ENCODE measurements at places on chromosomes 16 and 17. TPM values are rescaled to one million over a fixed set of nuclear protein-coding genes. Genes with fewer than 3 reads are reported as not detected.

Gene KRT27
- total RNA-seq = 1.4 TPM

Gene CES3
- 6.2 TPM for total RNA-seq

Gene TMEM235
- not detected for total RNA-seq

GRCh38 chr16:52451971-52452421, 94.9 kb downstream of the TOX3 start:
- no peaks in the 10 kb centered on the region for H3K36me3 ChIP-seq
- no peak overlapping the region for H3K27ac ChIP-seq
- no peaks in the 10 kb centered on the region for H3K4me1 ChIP-seq
- no peak for DNase-seq

- H3K4me3 ChIP-seq = no peak overlapping the region
- no peaks in the 10 kb centered on the region for H3K4me1 ChIP-seq
- H3K36me3 ChIP-seq = no peaks in the 10 kb centered on the region
- H3K27ac ChIP-seq = no peak overlapping the region
- no peaks in the 10 kb centered on the region for H3K27me3 ChIP-seq
These were observed 45.6 kb upstream of the ENPP7 start for GRCh38 chr17:79685121-79685520.

DNA sequence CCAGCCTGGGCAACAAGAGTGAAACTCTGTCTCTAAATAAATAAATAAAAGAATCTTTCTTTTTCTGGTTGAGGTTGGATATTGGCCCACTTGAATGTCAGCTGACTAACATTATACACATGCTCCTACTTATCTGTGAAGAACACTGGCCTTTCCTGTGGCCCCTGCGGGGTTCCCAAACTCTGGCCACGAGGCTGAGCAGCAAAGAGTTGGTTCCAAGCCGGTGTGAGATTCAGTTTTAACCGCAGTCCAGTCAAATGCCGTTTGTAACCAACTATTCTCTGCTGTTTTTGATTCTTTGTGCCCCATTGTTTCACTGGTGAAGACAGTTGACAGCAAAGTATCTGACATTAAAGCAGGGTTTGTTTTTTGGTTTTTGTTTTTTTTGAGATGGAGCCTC, 11.2 kb downstream of the ETV4 start:
- H3K4me3 ChIP-seq = no peak overlapping the region
- H3K4me1 ChIP-seq = peaks cover 11% of the 10 kb centered on the region
- no peaks in the 10 kb centered on the region for H3K27me3 ChIP-seq
- H3K36me3 ChIP-seq = no peaks in the 10 kb centered on the region
- no peak overlapping the region for H3K27ac ChIP-seq

DNA sequence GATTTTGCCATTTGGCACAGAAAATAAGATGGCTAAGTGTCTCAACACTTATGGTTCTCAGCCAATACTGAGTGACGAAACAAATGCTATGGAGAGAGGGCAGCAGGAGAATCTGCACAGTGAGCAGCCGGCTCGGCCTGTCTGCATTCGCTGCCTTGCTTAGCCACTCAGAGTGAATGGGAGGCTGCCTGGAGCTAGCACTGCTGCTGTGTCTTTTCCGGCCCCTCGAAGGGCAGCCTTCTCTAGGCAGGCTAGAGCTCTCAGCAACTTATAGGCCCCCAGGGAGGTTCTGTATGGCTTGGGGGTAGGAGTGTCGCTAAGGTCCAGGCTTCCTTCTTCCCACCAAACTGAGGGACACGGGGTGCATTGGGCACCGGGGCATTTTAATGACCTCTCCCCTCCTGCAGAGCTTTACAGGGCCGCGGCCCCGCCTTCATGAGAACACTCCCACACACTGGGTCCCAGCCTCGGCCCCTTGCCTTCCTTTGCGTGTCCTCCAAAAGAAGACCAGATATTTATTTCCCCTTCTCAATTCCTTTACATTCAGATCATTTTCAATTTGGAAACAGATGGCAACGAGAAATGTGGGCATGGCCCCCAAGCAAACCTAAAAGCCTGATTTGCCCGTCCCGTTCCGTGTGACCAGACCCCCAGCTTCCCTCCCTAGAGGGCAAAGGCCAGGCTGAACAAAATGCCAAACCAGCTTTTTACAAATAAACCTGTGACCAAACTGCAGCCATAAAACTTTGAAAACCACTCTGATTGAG, 670.9 kb downstream of the TOX3 start:
- H3K27me3 ChIP-seq = no peaks in the 10 kb centered on the region
- no peak overlapping the region for H3K4me3 ChIP-seq
- H3K4me1 ChIP-seq = peaks cover 9% of the 10 kb centered on the region
- no peaks in the 10 kb centered on the region for H3K36me3 ChIP-seq

DNA sequence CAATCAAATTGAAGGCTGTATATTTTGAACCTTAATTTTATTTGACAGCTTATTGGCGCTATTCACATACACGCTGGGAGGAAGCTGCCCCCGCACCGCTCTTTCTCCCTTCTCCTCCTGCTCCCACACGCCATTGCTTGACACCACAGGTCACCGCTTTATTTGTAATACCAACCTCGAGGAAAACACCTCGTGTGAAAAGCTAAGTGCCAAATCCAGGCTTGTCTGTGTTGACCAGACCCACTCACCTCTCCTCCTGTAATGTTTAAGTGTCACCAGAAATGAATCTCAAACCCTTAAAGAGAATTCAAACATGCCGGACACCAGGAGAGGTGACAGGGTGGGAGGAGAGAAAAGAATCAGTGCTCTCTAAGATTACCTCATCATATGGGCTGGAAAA, 331.4 kb downstream of the GRIN2A start:
- no peak overlapping the region for H3K4me3 ChIP-seq
- H3K27me3 ChIP-seq = no peaks in the 10 kb centered on the region
- H3K36me3 ChIP-seq = no peaks in the 10 kb centered on the region
